ENCODE measurements at places on chromosomes 5 and 9. TPM values are rescaled to one million over a fixed set of nuclear protein-coding genes. Genes with fewer than 3 reads are reported as not detected.

Gene UBAP2
- 45.7 TPM for polyA plus RNA-seq

Gene CTNND2
- 0.68 TPM for polyA plus RNA-seq

Gene CLIC3
- polyA plus RNA-seq, result 0.34 TPM

Gene COL27A1
- 36.2 TPM for polyA plus RNA-seq

Gene MXD3
- 12.8 TPM for polyA plus RNA-seq
